Kasumi-1 (cell line): ENCODE measurements at places on chromosomes 6 and 20.

- peak; percentile 5 for DNase-seq
Observed at GRCh38 chr20:63381781-63382431, 20.8 kb upstream of the CHRNA4 start.

GRCh38 chr6:141140905-141141304, 991.8 kb upstream of the GJE1 start:
- no peak for DNase-seq

GRCh38 chr6:168884050-168884645, 369.5 kb downstream of the THBS2 start:
- peak; percentile 62 for DNase-seq

DNA sequence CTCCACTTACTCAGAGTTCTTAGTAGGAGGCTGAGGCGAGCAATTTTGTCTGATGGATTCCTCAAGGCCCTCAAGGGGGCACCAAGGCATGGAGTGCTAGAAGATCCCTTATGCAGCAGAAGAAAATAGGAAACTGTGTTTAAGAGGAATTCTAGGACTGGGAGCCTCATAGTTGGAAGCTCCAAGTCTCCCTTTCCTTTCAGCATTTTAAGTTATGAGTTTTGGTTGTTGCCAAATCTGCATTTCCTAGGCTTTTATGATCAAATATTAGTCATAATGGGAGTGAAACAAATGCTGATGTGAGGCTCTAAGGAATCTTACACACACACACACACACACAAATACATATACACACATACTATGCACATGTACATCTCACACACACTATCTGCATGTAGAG, 714.0 kb downstream of the UTRN start:
- no peak for DNase-seq

DNA sequence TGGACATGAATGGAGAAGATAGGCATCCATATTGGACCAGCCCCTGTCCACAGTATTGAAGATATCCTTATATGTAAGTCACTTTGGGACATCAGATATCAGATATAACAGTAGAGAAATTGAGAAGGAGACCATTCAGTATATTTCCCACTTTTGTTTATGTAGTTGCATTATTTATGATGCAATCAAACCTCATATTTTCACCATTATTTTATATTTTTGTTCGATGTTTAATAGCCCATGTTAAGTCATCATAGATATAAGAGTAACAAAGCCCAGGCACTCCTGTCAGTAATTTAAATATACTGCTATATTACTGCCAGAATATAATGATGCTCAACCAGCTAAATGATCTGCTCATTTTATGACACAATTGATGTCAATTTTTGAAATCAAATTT, 744.5 kb upstream of the EPHA7 start:
- no peak for DNase-seq

DNA sequence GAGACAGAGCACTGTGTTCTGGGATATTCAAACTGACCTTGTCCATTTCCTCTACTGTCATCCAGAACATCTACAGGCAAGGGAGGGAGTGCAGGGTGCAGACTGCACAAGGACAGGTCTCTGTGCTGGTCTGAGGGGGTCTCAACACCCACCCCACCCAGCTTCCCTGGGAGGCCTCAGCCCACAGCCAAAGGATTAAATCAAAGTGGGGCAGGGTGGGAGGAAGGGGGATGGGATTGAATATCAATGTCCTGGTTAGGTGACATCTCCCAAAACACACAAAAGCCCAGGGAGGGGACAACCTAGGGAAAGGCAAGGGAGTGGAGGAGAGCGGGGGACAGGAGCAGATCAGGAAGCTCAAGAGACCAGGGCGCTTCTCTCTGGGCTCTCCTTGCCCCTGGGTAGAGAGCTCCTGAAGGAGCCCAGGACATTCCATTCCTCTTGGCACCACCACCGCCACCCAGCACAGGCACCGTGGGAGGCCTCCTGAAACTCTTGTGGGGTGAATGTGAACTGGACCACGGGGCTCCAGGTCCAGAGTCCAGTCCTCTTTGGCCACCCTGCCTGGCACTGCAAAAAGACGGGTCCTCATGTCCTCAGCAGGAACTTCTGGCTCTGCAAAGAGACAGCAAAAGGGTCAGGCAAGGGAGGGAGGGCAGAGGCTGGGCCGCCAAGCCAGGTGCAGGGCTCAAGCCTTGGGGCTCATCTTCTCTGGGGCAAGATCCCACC, 73.9 kb downstream of the JPH2 start:
- no peak for DNase-seq

DNA sequence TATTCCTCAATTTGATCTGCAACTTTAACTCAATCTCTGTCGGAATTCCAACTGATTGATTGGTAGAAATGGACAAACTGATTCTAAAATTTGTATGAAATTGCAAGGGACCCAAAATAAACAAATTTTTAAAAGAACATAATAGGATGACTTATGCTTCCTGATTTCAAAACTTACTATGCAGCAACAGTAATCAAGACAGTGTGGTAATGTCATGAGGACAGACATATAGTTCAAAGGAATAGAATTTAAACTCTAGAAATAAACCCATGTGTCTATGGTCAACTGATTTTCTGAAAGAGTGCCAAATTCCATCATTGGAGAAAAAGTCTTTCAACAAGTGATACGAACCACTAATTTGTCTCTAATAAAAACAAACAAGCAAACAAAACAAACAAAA, 1320.1 kb upstream of the GJE1 start:
- DNase-seq, result no peak

DNA sequence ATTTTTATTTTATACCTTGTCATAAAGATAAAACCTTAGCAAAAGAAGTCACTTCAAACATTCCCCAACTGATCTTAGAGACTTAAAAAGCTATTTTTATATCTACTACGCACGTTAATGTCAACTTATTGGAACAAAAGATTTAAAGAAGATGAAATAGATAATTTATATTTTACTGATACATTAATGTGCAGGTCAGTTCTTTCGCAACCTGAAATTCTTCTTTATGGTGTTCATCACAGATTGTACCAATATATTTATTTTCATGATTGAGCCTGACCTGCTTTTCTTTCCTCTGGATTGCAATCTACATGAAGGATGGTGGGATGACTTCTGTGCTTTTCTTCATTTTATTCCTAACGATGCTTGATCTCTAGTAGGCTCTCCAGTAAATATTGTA, 596.3 kb downstream of the PHF3 start:
- DNase-seq, result no peak

DNA sequence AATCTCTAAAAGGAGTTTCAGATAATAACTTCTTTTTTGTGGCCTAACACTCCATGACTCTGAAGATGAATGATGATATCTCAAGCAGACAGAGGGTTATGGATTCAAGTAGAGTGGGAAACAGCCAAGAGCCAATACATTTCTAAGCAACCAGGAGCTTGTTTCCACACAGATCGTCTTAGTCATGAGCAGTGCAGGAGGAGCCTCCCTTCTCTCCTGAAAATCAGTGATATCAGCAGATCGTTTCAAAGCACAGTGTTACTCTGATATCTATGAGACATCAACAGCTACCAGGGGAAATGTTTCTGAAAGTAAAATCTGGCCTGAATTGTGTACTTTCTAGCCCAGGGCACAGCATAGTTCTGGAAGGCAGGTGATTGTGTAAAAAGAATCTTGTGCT, 11.5 kb downstream of the ADGRG6 start:
- DNase-seq, result no peak
